Fibroblast of skin of left biceps (primary cell): ENCODE measurements at places on chromosomes 16 and 17.

GRCh38 chr16:81933361-81933760 lies 77.9 kb downstream of the SDR42E1 start:
- DNase-seq, result no peak

GRCh38 chr16:57204675-57205074 lies 18.5 kb downstream of the RSPRY1 start:
- no peak for DNase-seq

DNA sequence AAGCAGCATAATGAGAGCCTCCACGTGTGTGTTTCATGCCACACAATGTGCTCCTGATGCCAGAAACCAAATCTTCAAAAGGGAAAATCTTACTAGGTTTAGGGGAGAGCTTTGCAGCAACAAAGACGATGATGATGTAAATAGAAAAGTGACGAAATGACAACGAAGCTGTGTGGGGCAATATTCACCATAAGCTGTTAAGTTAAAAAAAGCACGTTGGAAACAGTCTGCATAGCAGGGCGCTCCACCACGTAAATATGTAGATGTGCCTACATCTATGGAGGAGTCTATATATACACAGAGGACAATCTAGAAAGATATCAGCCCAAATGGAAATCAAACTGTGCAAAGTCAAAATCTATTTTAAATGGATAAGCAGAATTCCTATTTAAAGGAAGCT lies 61.0 kb downstream of the RPH3AL start:
- no peak for DNase-seq

- no peak for DNase-seq
These were observed 27.8 kb downstream of the CDK5R1 start for GRCh38 chr17:32514606-32515005.

DNA sequence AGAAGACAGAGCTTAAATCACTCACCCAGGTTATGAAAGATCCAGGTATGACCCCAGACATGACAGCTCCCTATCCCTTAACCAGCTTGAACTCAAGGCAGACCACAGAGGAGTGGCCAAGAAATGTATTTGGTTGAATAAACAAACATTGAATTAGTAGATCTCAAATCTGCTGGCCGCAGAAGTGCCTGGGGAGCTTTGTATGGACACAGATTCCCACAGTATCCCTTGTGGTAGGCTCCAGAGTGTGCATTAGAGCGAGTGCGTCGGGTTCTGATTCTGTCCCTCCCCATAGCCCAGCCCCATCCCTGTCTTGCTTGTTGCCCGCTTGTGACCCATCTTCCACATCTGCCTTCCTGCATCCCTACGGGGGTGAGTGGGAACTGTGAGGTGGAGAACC lies 118.8 kb upstream of the FOXF1 start:
- DNase-seq, result no peak

DNA sequence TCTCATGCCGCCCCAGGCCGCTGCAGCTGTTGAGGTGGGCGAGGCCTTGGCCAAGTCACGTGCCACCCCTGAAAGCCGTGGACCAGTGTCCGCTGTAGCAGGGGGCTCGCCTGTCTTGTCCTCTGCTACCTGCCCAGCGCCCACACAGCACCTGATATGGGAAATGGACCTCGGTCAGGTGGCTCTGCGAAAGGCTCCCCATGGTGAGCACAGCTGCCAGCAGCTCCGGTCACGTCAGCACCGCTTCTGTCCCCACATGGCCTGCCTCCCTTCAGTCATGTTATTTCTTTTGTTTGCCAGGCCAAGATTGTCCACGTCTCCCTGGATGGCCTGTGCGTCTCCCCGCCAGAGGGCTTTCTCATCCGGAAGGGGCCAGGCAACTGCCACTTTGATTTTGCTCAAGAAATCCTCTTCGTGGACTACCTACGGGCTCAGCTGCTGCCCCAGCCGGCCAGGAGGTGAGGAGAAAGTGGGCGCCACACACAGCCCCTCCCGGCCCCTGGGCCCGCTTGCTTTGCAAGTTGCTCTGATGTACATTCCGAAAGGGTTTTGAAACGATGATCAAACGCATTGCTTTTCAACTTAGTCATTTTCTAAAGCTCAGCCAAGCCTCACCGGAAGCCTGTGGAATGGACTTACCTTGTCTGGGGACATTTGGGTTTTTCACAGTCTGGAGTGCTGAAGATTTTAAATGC lies 219.8 kb downstream of the KATNIP start:
- DNase-seq, result peak; percentile 31

- no peak for DNase-seq
These were observed 9.6 kb downstream of the IL32 start for GRCh38 chr16:3074860-3075522.

DNA sequence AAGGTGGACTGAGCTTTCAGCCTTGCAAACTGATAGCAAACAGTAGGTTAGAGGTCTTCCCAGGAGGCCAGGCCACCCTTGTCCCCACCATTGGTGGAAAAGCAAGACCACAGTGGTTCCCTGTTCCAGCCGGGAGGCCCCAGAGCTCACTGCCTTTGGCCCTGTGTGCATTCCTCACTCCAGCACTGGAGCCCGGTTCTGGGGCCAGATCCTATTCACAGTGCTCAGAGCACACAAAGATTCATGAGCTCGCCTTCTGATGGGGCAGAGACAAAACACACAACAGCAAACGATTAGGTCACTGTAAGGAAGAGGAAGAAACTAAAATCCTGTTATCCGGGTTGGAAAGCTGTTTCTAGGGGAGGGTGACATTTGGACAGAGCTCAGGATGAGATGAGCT lies 5.6 kb upstream of the PGS1 start:
- no peak for DNase-seq

DNA sequence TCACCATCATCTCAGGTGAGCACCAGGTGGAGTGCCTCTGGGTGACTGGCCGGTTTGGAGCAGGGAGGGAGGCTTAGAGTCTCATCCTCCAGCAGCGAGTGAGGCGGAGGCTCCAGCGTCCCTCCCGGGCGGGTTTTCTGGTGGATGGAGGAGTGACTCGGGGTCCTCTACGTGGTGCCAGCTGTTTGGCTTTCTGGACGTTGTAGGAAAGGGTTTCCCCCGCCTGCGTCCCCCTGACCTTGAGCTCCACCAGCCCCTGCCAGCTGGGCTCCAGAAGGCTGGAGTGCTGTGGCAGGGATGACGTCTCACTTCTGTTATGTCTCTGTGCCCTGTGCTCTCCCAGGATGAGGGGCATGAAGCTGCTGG lies 522 bp downstream of the DNASE1 start:
- no peak for DNase-seq

GRCh38 chr17:28524476-28525424 lies 18.6 kb downstream of the FOXN1 start:
- DNase-seq, result no peak

- no peak for DNase-seq
These were observed 27.4 kb upstream of the MRC2 start for GRCh38 chr17:62599964-62600657.

GRCh38 chr16:30447512-30448226 lies 2.0 kb upstream of the SEPHS2 start:
- DNase-seq, result no peak

- DNase-seq, result no peak
These were observed 36.3 kb upstream of the BCAR1 start for GRCh38 chr16:75287708-75288107.

- no peak for DNase-seq
These were observed 109.9 kb downstream of the GNAO1 start for GRCh38 chr16:56300891-56301850.

DNA sequence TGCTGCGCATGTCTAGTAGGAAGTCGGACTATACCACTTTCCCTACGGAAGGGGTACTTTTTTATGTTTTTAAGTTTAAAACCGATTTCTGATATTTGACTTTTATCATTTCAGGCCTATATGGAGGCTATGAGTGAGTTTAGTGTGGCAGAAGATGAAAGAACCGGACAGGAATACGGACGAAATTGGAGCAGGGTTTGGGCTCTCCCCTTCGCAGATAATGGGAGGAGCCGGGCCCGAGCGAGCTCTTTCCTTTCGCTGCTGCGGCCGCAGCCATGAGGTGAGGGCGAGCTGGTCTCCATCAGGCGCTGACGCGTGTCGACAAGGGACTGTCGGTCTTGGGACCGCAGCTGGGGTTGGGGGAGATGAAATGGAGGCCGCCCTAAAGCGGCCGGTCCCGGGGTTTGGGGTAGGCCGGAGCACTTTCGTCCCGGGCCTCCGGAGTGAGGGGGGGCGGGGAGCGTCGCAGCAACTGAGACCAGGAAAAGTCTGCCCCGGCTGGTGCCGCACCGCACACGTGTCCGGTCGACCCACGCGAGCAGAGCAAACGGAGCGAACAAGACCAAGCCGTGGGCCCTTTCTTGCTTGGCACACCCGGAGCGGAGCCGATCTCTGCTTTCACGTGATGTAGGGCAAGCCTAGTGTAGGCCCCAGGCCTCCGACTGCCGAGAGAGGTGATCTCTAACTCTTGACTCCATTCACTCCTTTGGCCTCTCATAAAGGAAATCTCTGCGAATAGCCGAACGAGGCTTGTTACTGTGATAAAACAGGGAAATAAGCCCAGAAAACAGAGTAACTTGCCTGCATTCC lies at the start of gene RPL19:
RPL19 (plus strand) TSS at position 214 of the 810 bp plus-strand sequence; CDS start at position 276, 62 bp downstream.
- DNase-seq, result no peak

DNA sequence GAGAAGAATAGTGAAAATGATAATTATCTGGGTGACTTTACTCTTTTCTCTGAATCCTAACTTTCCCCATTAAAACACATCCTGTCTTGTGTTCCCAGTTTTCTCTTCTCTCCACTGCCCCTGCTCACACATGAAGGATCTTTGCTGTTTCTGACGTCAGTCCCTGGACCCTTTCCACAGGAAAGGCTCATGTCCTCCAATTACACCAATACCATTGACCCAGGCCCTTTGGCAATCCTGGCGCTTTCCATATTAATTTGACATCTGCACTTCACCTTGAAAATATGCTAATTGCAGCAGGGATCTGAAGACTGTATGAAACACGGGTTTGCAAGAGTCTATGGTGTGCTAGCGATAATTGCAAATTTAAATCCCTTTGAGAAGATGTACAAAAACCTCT lies 170.2 kb upstream of the GOT2 start:
- DNase-seq, result no peak

DNA sequence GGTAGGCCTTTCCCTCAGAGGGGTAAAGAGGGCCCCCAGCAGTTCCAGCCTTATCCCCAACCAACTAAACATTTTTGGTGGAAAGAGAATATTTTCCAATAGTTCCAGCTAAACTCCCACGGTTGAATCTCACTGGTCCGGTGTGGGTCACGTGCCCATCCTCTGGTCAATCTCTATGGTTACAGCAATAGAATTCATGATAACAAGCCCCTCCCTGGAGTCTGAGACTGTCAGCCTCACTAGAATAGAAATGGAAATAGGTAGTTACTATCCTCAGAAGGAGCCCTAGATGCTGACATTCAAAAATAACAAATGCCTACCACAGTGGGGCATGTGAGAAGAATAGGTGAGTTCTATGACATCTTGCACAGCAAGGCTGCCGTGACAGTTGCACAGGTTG lies 37.5 kb upstream of the LITAF start:
- no peak for DNase-seq

DNA sequence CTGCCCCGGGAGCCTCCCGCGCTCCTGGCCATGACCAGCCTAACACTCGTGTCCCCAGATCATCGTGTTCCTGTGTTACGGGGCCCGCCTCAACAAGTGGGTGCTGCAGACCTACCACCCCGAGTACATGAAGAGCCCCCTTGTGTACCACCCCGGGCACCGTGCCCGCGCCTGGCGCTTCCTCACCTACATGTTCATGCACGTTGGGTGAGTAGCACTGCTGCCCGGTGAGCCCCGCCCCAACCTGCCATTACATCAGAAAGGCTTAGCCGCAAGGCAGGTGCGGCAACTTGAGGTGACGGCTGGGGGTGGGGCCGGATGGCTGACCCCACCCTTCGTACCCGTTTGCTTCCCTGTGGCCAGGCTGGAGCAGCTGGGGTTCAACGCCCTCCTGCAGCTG lies 1.4 kb downstream of the RHBDL1 start:
- no peak for DNase-seq

GRCh38 chr16:69217433-69217832 lies 30.5 kb downstream of the SNTB2 start:
- no peak for DNase-seq

DNA sequence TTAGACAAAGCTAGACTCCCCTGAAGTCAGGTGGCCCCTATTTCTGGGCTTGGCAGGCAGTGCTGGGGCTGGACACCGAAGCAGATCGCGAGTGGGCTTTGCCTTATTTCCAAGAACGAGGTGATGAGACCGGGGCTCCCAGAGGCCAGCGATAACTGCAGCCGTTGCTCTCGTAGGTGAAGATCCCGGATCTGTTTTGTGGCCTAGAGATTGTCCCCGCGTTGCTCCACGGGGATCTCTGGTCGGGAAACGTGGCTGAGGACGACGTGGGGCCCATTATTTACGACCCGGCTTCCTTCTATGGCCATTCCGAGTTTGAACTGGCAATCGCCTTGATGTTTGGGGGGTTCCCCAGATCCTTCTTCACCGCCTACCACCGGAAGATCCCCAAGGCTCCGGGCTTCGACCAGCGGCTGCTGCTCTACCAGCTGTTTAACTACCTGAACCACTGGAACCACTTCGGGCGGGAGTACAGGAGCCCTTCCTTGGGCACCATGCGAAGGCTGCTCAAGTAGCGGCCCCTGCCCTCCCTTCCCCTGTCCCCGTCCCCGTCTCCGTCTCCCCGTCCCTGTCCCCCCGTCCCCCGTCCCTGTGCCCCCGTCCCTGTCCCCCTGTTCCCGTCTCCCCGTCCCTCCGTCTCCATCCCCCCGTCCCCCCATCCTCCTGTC lies 1.5 kb upstream of the TBCD start:
- no peak for DNase-seq

DNA sequence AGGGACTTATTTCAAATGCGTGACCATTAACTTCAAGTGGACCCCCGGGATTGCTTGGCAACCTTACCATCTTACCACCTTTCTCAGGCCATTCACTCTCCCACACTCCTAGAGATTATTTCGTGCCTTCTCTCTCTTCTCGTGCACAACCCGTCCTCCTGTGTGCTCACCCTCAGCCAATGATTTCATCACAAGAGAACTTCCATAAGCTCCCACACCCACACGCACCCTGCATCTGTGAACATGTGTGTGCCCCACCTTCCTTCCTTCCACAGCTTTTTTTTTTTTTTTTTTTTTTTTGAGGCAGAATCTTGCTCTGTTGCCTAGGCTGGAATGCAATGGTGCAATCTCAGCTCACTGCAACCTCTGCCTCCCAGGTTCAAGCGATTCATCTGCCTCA lies 27.4 kb upstream of the CDH3 start:
- DNase-seq, result no peak

DNA sequence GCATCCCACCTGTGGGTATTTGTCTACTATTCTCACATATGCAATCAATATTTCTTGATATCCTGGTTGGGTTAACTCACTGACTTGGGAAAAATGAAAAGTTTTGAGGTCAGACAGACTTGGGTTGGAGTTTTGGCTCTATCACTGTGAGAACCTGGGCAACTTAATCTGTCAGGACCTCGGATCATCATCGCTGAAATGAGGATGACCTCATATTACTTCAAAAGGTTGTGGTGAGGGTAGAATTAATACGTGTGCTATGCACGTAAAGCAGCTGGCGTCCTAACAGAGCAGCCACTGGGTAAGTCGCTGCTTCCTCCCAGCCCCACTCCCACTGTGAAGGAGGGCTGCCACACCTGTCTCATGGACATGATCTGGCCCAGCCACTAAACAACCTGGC lies 57.3 kb downstream of the COG7 start:
- no peak for DNase-seq

- DNase-seq, result no peak
These were observed 9.6 kb downstream of the CTRB1 start for GRCh38 chr16:75228143-75228976.
